Fibroblast of skin of left quadriceps (primary cell): ENCODE measurements at places on chromosomes 5 and 9.

- DNase-seq = no peak
Measured at GRCh38 chr5:162752612-162753011, 684.8 kb upstream of the CCNG1 start.

DNA sequence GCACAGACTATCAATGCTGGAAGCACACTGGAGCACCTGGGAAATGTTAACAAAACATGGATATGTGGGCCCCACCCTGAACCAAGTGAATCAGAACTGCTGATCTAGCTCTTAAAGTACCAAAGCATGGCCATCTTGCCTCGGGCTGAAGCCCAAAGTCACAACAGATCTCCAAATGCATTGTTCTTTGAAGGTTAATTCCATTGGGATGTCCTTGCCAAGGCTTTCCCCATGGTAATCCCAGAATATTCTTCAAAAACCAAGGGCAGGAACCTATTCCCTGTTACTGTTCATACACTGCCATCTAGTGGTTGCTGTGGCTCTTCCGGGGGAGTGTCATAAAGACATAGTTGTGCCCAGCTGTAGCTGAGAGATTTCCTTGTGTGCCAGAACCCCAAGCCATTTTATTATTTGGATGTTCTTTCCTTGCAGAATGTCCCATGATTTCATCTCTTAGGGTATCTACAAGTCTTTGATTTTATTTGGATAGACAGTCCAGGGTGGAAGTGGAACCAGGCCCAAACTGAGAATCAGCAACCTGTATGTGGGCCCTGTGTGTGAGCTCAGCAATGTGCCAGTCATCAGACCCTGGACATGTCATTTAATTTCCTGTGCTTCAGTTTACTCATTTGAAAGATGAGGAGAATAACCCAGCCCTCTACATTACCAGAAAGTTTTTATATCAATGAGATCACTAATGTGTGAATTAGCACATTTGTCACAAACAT is 290.0 kb downstream of the ACTL7B start:
- peak; percentile 82 for DNase-seq

DNA sequence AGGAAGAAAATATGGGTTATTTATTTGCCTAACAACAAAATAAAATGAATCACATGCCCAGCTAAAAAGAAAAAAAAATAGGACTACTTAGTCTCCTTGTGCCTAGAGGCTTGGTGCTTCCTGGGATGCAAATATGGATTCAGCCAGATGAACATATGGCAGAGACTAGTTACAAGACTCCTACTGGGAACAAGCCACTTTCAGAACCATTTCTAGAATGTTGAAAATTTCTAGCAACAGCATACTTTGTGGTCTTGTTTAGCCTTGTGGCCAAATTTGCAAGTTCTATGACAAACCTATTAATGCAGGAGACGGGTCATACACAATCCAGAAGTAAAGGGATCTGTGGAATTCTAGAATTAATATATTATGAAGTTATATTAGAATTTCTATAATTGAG is 198.7 kb downstream of the CHSY3 start:
- no peak for DNase-seq

DNA sequence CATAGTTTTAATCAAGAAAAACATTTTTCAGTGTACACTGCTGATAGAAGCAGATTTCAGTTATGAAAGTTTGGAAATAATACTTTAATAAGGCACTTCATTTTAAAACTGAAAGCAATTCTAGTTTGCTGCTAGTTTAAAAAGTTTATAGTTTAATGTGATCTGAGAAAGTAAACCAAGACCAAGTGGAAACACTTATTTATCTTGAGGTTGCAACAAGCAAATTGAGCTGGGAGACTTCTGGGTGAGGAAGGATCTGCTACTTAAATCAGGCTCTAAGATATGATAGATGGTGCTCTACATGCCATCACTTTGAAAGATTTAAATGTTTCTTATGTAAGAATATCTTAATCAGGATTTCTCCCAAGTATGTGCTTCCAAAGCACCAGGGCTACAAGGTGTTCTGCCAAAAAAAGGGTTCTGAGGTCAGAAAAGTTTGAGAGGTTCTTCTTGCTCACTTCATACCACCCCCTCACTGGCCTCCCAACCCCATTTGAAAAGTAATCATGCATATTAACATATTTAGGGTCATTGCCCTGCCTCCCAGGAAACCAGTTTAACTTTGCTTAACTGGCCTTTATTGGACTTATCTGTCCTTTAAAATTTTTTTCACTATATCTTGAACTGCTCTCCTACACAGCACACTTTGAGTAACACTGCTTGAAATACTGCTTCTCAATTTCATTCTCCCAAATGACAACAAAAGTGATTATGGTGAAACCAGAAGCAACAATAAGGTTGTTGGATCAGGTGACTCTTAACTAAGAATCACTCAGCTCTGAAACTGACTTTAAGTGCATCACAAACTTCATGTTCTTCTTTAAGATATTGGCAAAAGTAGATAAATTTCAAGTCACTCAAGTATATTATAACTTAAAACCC is 15.5 kb downstream of the SLC44A1 start:
- no peak for DNase-seq

GRCh38 chr5:1750469-1750868 is 49.2 kb downstream of the MRPL36 start:
- DNase-seq = no peak

DNA sequence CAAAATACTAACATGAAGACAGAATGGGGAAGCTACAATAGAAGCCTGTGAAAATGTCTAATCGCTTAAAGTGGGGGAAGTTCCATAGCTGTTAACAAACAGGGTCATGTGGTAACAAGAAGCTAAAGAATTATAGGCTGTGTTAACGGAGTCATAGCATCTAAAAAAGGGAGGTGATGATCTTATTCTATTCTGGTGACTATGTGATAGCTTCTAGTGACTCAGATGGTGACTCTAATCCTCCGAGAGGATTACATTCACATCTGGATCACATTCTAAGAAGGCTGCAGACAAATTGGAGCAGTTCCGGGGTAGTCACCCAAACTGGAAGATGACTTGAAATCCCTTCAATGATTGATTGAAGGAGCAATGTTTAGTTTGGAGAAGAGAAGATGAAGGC is 142.1 kb downstream of the LIFR start:
- no peak for DNase-seq

- no peak for DNase-seq
Measured at GRCh38 chr9:2367970-2368369, 253.6 kb upstream of the VLDLR start.

- no peak for DNase-seq
Measured at GRCh38 chr9:137643921-137644320, 25.1 kb downstream of the EHMT1 start.

DNA sequence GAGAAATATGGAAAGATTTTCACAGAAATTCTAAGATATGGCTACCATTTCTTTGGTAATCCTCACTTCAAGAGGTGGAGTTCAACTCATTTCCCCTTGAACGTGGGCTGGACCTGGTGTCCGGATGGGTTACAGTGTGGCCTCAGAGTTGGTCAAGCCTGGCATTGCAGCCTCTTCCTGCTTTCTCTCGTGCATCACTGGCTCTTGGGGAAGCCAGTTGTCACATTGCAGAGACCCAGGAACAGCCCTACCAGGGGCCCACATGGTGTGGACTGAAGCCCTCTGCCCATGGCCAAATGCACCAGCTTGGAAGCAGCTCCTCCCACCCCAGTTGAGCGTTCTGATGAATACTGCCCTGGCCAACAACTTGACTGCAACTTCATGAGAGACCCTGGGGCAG is 47.7 kb upstream of the FCN1 start:
- no peak for DNase-seq

- no peak for DNase-seq
Measured at GRCh38 chr9:69996967-69997366, 46.7 kb upstream of the MAMDC2 start.

- no peak for DNase-seq
Measured at GRCh38 chr9:33818167-33818846, 1.3 kb downstream of the UBE2R2 start.

DNA sequence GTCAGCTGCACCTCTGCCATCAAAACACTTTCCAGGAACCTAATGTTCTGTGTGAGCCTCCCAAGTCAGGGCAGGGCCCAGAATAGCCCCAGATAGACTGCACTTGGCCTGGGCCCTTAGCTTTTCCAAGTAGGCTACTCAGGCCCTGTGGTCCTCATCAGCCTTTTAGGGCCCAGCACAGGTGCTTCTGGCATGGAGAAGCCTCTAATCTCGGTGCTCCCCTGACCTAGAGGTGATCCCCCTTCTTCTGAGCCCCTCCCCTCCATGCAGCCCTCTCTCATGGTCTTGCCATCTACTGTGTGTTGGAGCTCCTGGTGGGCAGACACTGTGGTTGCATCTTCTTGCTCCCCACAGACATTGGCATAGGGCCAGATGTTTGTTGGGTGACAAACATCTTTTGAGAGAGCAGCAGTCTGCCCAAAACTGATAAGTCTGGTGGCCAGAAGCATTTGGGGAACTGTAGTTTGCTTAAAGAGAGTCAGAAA is 28.1 kb downstream of the FRMPD1 start:
- DNase-seq = no peak

GRCh38 chr9:134625361-134626068 is 16.1 kb upstream of the COL5A1 start:
- no peak for DNase-seq

- DNase-seq = no peak
Measured at GRCh38 chr5:154196955-154197652, 6.6 kb downstream of the GALNT10 start.

DNA sequence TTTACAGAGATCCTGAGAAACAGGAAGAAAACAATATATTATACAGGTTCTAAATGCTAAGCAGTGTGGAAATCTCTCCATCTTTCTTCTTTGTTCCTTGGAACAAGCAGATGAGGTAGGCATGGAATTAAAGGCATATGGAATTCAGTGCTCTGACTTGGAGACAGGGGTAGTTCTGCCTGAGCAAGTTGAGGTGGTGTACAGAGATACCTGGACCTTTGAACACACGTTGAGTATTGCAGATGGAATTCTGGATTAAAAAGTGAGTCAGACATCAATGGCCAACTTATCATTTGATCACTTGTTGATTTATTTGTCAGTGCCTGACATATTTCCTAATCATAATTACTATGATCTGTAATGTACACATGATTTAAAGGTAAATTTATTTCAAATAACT is 293.9 kb upstream of the IRX4 start:
- DNase-seq = no peak
